ENCODE measurements at places on chromosomes 1 and 21. TPM values are rescaled to one million over a fixed set of nuclear protein-coding genes. Genes with fewer than 3 reads are reported as not detected.

Gene SERPINC1
- total RNA-seq, result 0.51 TPM

DNA sequence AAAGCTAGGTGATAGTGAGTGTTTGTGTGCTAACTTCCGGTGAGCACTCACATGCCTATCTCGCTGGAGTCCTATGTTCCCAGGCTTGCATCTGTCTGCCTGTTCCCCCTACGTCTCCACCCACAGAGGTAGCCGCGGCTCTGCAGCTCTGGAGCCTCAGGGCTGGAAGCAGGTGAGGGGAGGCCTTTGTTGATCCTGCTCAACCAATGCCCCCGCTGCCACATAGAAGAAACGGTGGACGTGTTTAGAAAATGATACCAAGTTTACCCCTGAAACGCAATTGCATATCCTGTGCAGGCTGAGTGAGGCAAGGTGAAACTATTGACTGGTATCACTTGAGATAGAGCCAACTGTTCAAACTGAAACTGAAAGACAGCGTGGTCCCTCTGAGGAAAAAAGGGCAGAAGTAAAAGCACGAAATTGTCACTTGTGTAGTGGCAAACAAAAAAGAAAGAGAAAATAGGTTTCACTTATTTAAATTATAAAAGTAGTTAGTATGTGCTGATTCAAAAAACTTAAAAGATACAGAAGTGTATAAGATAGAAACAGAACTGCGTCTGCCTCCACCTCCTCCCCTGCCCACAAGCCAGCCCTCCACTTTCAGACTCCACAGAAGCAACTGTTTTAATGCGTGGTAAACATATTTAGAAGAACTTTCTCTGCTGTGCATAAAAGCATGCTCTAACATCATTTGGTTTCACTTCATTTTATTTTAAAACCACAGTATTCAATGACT lies 38.6 kb upstream of the ETS2 start:
- DNase-seq, result no peak

GRCh38 chr1:34851431-34852105 lies 8.0 kb downstream of the SMIM12 start:
- no peak for DNase-seq

Gene HPDL
- 1.0 TPM for total RNA-seq
